NCI-H524 (cell line): ENCODE measurements at places on chromosomes 3 and 15.

- DNase-seq = peak; percentile 28
These were observed 602 bp upstream of the BAHD1 start for GRCh38 chr15:40439960-40440742.

DNA sequence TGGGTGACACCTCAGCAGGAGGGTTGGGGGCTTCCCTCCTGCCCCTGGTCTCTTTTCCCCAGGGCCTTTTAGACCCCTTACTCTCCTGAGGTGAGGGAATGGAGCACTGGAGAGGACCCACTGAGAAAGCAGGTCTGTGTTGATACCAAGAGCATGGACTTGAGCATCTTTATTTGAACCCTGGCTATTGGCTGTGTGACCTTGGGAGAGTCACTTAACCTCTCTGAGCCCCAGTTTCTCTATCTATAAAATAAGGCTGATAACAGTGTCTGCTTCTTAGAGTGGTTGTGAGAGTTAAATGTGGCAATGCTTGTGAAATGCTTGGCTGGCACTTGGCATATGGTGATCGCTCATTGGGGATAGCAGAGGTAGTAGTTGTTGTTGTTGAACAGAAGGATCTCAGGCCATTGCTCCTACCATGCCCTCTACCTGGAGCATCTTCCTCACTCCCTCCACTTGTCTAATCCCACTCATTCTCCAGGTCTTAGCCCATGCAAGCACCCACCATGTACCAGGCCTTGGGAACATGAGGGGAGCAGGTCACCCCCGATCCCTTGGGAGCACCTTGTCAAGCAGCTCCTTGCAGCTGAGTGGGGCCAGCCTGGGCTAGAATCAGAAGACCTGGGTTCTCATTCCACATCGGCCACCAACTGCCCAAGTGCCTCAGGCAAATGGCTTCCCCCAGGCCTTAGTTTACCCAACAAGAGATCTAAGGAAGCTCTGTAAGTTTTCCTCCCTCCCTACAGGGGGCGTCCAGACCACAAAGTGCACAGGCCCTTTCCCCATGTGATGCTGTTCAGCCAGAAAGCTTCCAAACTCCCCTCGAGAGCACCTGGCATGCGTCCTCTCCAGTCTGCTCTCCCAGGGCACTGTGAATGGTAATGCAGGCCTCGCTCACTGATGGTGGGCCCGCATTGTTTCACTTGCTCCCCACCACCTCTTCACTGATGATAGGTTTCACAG lies 96.7 kb downstream of the LSM3 start:
- DNase-seq = peak; percentile 32

DNA sequence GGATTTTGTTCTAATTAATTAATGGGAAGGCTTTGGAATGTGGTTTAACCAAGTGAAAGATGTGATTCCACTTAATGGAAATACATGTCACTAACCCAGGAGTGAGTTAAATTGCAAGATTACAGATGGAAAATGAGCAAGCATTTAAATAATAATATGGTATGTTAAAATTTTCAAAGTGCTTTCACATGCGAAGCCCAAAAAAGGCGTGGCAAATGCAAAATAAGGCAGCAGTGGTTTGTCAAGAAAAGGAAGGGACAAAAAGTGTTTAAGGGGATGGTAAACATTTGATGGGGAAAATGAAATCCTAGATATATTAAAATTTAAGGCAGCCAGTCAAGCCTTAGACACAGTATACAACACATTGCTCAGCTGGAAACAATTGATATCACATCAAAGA lies 2.9 kb downstream of the TICRR start:
- DNase-seq = no peak

DNA sequence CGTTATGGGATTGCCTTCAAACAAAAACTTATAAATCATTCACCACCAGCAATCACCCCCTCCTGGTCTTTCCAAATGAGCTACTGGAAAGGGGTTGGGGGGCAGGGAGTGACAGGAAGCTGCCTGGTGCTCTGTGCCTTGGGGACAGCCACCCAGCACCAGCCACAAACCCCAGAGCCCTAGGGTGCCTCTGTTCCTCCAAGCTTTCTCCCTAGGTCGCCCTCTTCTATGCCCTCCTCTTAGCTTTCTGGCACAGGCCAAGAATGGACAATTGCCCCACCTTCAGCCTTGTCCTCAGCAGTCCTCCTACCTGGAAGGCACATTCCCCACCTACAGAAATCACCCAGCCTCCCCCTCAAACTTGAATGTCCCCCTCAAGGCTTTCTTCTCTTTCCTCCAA lies 3.3 kb downstream of the OXTR start:
- no peak for DNase-seq

- DNase-seq = no peak
These were observed 312.1 kb downstream of the TAFA4 start for GRCh38 chr3:68620211-68620610.

- peak; percentile 6 for DNase-seq
These were observed 39.3 kb downstream of the EDEM1 start for GRCh38 chr3:5226783-5227182.

DNA sequence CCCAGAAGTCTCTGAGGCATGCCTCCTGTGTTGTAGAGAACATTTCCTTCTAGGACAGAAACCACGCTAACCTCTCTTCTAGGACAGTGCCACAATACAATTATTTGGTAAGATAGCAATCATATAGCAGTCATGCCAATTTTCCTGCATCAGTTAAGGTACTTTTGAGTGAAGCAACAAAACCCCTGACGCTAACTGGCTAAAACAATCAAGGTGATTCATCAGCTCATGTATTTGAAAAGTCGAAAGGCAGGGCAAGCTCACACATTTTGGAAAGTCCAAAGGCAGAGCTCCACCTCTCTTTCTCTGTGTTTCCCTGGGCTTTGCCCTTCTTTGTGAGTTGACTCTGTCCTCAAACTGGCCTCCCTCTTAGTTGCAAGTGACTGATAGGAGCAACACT lies 10.1 kb downstream of the TERC start:
- no peak for DNase-seq

DNA sequence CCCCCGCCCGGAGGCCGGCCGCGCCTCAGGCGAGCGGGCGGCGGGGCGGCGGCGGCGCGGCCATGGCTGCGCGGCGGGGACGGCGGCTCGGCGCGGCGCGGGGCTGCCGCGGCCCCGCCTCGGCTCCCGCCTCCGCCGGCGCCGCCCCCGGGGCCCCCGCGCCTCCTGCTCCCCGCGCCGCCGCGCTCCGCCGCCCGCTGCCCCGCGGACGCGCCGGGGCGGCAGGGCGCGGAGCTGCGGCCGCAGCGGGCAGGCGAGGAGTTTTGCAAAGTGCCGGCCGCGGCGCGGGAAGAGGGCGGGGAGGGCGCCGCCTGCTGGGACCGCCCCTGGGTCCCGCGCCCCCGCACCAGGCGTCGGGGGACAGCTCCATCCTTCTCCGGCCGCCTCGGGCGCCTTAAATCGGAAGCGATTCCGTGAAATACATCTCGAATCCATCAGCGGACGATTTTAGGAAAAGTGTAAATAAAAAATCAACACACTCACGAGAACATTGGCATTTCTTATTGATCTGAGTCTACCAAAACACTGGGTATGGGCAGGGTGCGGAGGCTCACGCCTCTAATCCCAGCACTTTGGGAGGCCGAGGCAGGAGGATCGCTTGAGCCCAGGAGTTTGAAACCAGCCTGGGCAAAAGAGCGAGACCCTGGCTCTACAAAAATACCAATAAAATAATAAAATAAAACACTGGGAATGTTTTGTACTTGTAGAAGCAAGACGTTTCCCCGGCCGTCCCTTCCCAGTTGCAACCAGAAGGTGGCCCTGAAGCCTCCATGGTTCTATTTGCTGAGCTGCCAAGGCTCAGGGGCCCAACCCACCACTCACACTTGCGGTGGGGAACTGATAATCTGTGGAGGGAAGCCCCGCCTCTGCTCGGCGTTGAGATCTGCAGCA lies 136.9 kb downstream of the NUP210 start:
- peak; percentile 59 for DNase-seq

- no peak for DNase-seq
These were observed 286.1 kb upstream of the CTNNB1 start for GRCh38 chr3:40913192-40913591.

- DNase-seq = no peak
These were observed 222.9 kb downstream of the TPRG1 start for GRCh38 chr3:189394599-189395121.

GRCh38 chr3:115436767-115437301 lies 186.5 kb upstream of the GAP43 start:
- DNase-seq = no peak

DNA sequence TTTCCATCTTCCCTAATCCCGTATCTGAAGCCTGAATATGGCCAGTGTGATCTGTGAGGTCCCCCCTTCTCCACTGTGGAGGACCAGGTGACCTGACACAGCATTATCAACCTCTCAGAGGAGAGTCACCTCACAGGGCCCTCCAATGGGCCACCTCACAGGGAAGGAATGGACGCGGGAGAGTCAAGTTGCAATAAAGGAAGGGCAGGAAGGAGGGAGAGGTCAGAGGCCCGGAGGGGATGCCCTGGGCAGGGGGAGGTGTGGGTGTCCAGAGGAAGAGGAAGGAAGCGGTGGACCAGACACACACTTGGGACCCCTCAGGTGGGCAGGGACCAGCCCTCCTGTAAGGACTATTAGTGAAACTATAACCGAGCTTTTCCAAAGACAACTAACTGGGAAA lies 14.6 kb upstream of the LRRC15 start:
- DNase-seq = no peak

GRCh38 chr3:151971814-151972579 lies 98.6 kb downstream of the SUCNR1 start:
- DNase-seq = no peak

DNA sequence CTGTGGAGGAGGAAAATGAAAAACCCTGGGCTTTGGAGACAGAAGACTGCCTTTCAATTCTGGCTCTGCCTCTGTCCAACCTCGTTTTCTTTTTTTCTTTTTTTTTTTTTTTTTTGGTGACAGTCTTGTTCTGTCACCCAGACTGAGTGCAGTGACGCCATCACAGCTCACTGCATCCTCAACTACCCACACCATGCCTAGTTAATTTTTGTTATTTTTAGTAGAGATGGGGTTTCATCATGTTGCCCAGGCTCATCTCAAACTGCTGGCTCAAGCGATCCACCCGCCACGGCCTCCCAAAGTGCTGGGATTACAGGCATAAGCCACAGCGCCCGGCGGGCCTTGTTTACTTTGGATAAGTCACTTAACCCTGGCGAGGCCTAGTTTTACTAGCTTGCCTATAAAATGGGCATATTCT lies 66.3 kb upstream of the SLC25A26 start:
- no peak for DNase-seq

- no peak for DNase-seq
These were observed 163.1 kb downstream of the ZNF385D start for GRCh38 chr3:21587894-21588293.

DNA sequence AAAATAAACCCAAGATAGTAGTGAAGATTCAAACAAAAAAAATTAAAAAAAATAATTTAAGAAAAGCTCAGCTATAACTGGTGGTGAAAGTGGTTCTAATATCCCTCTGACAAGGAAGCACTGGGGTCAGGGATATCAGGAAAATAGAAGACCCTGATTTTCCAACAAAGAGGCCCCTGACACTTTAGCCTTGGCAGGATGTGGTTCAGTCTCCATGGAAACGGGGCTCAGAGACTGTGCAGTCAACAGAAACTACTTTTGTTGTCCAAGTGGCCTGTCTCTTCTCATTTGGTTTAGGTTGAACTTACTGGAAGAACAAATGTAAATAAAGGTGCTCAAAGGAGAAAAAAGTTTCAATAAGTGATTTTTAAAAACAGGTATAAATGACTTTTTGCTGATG lies 27.2 kb downstream of the INTS14 start:
- no peak for DNase-seq

- no peak for DNase-seq
These were observed 472.9 kb upstream of the SEMA6D start for GRCh38 chr15:47244361-47244760.

DNA sequence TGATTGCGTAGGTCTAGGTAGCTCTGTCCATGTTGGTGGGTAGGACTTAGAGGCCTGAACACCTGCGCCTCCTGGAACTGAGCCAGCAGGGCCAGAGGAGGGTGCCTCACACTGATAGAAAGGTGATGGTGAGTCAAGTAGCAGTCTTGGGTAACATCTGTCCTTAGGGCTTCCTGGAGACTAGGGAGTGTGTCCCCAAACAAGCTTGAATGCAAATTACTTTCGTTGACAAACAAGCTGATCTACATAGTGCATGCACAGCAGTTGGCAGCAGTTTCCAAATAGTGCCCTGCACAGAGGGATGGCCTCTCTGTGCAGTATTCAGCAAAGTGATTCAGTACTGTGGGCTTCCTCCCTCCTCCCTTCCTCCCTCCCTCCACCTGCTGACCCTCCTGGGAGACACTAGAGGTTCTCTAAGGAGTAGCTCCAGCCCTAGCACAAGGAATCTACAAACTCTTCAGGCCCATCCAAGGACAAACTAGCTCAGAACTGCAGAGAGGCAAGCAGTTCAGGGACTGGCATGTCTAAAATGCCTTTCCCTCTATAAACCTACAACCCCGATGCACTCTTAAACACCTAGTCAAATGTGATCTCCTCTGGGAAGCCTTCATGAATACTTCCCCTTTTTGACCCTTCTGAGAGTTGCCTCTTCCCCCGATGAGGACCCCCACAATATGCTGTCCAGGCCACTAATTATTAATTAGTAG lies 61.0 kb downstream of the TLE3 start:
- peak; percentile 76 for DNase-seq

- no peak for DNase-seq
These were observed 6.9 kb upstream of the PLSCR5 start for GRCh38 chr3:146612015-146612414.

GRCh38 chr15:36330598-36330997 lies 248.8 kb upstream of the CDIN1 start:
- peak; percentile 46 for DNase-seq

DNA sequence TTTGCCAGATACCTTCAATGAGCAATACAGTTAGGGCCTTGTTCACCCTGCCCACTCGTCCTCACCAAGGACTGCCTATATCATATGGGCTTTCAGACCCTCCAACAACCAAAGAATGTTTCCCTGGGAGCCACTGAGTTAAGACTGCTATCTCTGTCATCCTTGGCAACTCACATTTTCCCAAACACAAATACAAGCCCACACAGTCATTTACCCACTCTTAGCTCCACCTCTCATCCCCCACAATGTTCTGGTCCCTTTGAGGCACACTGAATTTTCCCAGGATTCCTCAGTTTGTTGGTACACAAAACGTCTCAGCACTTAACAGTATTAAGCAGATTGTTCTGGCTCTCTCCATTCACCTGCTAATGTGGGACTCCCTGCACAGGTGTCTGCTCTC lies 204.6 kb downstream of the TLE3 start:
- no peak for DNase-seq

DNA sequence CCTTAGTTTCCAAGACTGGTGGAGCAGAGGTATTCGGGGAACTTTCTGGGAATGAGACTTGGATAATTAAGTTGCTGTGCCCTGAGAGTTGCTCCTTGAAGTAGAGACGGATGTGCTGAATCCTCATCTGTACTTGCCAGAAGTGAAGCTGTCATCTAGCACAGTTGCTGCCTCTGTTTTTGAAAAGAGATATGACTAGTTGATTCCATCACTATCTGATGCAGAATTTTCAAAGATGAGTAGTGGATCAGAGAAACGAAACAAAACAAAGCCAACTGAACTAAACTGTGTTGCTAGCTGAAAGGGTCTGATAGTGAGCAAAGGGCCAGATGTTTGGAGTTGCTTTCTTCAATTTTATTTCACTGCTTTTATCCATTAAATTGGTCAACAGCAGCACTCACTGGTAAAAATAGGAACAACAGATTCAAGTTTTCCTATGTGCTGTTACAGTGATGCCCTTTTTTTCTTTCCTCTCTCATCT lies 52.7 kb downstream of the MITF start:
- DNase-seq = no peak

GRCh38 chr15:76203346-76204108 lies 107.7 kb downstream of the ETFA start:
- DNase-seq = no peak
